ENCODE measurements at places on chromosomes 6 and 20.

DNA sequence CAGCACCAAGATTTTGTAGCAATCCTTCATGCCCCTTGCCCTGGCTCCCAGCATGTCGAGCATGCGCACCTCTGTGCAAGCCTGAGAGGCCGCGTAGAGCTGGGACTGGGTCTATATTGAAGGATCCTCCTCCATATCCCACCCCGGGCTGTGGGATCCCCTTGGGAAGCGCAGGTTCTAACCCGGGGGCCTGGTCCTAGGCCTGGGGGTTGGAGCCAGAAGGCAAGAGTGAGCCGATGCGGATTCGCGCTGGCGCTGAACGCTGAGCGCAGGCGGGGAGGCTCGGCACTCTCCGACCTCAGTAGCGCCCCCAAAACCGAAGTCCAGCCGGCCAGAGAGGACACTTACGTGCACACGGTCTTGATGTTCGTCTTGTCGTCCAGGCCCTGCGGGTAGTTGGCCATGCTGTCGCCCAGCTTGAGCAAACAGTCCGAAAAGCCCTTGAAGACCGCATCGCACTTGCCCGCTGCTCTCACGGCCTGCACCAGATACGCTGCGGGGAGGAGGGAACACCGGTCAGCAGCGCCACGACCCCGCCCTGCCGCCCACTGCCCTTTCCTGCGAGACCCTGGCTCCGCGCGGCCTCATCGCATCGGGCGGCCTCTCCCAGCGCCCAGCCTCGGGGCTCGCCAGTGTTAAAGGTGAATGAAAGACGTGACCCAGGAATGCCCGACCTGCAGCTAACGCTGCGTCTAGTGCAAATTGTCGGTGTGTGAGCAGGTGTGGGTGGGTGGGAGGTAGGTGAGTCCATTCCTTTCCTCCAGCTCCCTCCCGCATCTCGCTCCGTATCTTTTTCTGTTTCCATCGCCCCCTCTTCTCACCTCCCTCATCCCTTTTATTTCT lies 4.5 kb downstream of the NRN1 start:
- no peaks in the 10 kb centered on the region for H3K27me3 ChIP-seq
- no peak overlapping the region for H3K27ac ChIP-seq
- no peaks in the 10 kb centered on the region for H3K36me3 ChIP-seq
- H3K4me3 ChIP-seq: no peak overlapping the region

DNA sequence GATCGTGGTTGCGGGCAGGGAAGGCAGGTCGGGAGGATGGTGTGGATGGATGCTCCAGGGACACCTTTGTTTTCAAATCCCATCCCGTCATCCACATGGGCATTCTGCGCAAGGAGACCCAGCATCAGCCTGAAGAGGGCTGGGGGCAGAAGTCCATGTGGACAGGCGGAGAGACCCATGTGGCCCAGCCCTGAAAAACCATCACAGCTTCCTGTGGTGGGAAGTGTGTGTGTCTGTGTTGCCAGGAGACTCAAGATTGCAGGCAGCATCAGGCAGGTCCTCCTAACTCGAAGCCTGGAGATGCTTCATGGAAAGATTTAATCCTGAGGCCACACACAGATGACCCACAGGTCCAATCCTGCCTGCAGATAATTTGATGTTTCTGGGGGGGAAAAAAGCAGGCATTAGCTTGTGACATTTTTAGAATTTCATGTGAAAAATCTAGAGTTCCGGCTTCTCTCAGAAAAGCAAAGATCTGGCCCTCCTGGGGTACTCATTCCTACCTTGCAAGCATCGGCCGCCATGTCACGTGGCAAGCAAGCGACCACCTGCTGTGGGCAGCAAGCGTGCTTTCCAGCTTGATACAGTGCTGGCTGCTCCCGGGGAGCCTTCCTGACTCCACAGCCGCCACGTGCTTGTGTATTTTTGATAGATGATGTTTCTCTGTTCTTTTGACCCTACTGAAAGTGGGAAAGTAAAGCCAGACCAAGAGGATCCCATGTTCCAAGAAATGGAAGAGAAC lies 25.8 kb downstream of the BCAS4 start:
- no peak for DNase-seq
- H3K27me3 ChIP-seq: no peaks in the 10 kb centered on the region
- H3K4me1 ChIP-seq: peaks cover 4% of the 10 kb centered on the region

DNA sequence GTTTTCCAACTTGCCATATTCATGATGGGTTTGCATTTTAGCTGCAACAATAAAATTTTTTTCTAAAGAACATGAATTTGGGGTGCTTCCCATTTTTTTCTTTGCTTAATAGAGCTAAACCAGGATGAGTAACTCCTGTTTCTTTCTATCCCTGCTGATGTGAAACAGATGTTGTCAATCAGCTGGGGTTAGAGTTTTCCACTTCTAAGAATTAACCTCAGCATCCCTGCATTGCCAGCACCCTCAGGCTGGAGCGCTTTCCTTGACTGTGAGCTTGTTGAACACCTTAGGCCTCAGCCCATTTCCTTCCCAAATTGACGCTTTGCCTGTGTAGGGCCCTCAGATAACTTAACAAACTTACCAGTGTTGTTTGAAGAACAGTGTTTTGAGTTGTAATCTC lies 74.5 kb downstream of the PTPN1 start:
- DNase-seq: no peak
- no peaks in the 10 kb centered on the region for H3K27me3 ChIP-seq
- no peak overlapping the region for H3K4me3 ChIP-seq
- H3K4me1 ChIP-seq: no peaks in the 10 kb centered on the region

GRCh38 chr20:54407459-54407858 lies 67.9 kb upstream of the DOK5 start:
- H3K36me3 ChIP-seq: no peaks in the 10 kb centered on the region
- no peak overlapping the region for H3K27ac ChIP-seq
- peaks cover 9% of the 10 kb centered on the region for H3K27me3 ChIP-seq
- H3K4me1 ChIP-seq: no peaks in the 10 kb centered on the region
- H3K4me3 ChIP-seq: no peak overlapping the region
- DNase-seq: no peak

GRCh38 chr20:51597389-51598231 lies 55.1 kb upstream of the NFATC2 start:
- no peak for DNase-seq
- H3K27ac ChIP-seq: no peak overlapping the region
- H3K4me1 ChIP-seq: no peaks in the 10 kb centered on the region
- no peaks in the 10 kb centered on the region for H3K27me3 ChIP-seq
- no peak overlapping the region for H3K4me3 ChIP-seq

- peak overlapping the region; percentile 97 for H3K27ac ChIP-seq
- no peak for DNase-seq
- no peaks in the 10 kb centered on the region for H3K27me3 ChIP-seq
- peaks cover 28% of the 10 kb centered on the region for H3K4me1 ChIP-seq
- H3K4me3 ChIP-seq: no peak overlapping the region
Measured at GRCh38 chr6:111971866-111972532, 81.9 kb upstream of the CCN6 start.
